Transverse colon (tissue), 4 donors: ENCODE measurements at places on chromosomes 11 and 22. TPM values are rescaled to one million over a fixed set of nuclear protein-coding genes. Genes with fewer than 3 reads are reported as not detected.

DNA sequence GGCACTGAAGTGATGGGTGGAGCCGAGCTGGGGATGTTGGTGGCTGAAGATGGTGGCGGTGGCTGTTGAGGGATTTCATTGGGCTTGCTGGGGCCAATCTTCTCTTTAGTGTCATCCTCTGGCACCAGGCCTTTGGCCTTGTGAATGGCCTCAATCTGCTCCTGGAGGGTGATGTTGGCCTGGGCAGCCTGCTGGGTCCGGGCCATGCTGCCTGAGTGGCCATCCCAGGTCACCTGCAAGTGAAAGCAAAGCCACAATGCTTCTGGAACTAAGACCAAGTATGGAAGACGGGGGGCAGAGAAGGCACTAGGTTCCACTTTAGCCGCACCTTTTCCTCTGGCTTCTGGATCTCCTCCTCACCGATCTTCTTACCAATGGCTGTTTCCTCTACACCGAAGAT lies 12.1 kb upstream of the TBC1D10A start:
- no peak for DNase-seq

DNA sequence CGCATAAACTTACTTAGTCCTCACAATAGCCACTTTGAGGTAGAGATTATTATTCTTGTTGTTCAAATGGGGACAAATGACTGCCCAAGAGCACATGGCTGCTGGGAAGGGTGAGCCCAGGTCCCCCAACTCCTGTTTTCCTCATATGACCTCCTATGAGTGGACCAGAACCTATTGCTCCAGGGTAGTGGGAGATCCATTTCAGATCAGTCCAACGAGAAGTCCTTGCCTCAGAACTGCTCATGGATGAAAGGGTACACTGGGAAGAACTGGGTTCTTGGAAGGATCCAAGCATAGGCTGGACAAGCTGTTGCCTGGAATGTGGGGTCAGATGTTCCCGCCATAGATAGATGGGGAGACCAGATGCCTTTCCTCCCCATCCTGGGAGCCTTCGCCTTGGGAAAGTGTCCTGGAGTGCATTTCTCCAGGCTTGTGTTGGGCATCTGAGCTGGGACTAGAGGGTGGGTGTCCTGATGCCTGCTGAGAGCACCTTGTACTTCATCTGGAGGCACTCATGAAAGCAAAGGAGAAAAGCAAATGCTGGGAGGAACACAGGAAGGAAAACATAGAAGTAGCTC lies 146.3 kb upstream of the B3GAT1 start:
- no peak for DNase-seq

DNA sequence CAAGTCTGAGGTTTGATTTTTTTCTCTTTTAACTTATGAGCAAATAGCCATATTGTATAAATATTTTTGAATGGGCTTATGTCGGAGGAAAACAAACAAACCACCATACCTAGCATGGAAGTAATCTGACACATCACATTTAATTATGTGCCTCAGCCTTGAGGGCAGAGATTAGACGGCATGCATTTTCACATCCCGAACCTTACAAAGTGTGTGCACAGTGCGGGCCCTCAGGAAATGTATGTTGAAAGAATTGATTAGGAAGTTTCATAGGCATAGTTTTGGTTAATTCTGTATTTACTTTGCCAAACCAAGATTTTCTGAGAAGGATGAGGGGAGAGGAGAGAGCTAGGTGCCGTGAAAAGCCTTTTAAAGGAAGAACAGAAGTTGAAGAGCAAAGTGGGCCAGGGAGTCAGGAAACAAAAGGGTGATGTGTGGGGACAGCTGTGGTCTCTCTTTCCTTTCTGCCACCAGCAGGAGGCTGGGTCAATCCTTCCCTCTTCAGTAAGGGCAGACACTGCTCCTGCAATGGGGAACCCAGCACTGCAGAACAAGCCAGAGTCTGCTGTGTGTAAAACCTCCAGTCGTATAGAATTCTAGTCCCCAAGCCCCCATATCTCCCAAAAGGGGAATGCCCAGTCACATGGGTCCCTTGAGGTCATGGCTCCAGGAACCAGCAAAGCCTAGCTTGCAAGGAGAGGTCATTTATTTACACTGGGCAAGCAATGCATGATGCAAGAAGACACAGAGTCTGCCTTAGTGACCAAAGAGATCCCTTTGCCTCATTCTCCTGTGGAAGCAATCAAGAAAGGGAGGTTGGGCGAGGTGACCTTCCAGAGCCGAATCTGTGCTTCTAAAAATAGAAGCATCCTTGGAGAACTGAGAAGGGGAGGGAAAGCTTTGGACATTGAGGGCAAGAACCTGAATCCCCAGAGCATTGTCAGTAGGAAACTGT lies 71.1 kb upstream of the OLFML1 start:
- DNase-seq: no peak

DNA sequence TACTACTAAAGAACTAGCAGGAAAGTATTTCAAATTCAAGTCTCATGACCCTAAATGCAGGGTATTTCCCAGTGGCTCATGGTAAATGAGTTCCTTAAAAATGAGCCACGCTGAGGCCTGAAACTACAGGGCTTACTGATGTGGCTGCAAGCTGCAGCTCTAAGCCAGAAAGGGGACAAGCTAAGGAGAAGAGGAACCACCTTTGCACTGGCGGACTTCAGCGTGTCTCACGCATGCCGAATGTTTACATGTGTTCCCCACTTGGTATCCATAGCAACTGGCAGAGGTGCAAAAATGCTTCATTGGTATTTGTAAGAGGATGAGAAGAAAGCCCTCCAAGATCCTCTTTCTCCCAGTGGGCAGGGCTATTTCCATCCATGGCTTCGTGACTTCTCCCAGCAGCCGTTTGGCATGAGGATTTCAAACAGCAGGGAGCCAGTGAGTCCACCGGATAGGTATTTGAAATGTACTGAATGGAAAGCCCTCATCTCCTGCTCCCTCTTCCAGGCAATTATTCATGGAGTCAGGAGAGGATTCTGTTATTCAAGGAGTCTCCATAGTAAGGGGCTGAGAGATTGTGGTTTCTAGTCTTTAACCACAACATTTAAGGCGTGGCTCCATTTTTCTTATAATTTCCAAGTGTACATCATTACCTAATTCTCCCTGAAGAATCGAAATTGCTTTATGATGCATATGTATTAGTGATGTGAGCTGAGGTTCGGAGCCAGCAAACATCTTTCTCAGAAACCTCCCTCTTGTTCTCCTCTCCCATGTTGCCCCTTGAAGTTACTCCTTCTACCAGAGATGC lies 55.3 kb upstream of the CD44 start:
- peak; percentile 61 for DNase-seq

GRCh38 chr11:79897896-79898295 lies 457.1 kb upstream of the TENM4 start:
- DNase-seq: no peak

DNA sequence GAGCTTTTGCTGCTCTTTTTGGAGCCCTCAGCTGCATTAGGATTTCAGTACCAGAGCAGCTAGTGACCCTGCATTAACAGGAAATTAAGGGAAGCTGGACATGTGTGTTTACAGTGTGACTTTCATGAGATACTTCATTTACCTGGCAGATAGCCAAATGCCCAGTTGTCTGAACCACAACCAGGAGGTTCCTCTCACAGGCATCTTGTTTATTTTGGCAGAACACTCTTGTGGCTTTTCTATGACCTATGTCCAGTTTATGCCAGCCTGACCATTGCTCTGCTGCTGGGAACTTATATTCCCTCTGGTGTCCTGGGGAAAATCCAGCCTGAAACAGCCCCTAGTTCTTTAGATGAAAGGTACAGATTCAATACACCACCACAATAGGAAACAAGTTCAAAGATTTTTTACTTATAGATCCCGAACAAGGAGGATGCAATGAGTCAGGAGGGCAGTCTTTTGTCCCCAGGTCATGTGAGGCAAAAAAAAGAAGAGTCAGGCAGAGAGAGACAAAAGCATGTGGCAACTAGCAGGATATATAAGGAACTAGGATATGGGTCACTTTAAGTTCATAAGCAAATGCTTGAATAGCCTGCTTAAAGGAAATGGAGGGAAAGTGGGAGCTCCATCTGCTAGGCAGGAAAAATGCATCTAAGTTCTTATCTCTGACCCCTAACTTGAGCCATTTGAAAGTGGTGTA lies 379.3 kb downstream of the INSC start:
- DNase-seq: no peak

DNA sequence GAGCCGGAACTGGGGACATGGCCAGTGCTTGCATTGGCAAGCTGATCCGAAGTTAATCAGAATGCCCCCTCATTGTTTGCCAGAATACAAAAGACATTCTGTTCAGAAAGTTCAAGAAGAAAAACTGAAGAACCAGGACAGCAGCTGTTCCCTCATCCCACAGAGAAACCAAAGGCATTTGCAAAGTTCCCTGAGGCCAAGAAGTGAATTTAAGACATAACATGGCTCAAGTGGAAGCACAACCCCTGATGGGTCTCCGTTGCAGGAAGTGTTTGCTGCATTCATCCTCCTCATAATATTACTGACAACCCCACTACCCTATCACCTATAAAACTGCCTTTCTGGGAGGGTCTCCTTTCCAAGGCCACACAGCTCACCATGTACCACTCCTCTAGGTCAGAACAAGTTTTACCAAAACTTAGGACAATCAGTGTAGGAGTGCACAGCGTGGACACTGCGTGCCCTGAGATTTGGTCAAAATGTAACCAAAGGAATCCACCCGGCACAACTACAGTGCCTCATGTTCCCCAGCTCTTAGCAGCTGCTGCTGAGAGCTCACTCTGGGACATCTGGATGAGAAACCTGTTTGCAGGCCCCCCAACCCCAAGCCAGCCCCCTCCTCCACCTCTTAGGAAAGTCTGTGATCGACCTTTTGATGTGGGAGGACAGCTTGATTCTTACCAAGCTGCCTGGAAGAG lies 101.6 kb upstream of the AKIP1 start:
- no peak for DNase-seq

DNA sequence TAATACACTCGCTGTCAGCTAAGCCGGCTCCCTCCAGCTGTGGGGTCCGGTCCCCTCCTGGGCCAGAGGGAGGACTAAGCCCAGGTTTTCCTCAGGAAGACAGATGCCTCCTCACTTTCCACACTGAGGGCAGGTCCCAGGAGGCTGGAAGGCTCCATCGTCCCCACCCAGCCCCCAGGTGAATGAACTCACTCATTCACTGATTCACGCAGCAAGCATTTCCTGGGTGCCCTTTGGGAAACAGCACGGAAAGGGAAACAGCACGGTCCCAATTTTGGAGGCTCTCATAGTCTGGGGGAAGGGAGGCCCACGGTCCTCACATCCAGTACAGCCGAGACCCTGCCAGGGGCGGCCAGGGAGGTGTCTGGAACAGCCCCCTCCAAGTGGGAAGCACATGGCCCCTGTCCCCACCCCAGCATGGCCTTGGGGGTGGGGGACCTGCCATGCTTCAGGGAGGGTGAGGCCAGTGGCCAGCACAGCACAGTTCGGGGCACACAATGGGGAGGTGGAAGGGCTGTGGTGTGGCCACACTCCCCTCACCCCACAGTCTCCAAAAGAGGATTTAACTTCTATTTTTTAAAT lies 9.3 kb upstream of the TH start:
- no peak for DNase-seq

- no peak for DNase-seq
Observed at GRCh38 chr11:102343809-102344208, 3.2 kb upstream of the BIRC2 start.

Gene LARGE2
- total RNA-seq: 0.60 TPM

Gene CCDC81
- not detected for total RNA-seq

Gene FBXO3
- total RNA-seq: 39.7 TPM

Gene TUBA8
- 3.0 TPM for total RNA-seq

Gene TNNT3
- 3.3 TPM for total RNA-seq
